ENCODE measurements at places on chromosomes 2 and 18.

DNA sequence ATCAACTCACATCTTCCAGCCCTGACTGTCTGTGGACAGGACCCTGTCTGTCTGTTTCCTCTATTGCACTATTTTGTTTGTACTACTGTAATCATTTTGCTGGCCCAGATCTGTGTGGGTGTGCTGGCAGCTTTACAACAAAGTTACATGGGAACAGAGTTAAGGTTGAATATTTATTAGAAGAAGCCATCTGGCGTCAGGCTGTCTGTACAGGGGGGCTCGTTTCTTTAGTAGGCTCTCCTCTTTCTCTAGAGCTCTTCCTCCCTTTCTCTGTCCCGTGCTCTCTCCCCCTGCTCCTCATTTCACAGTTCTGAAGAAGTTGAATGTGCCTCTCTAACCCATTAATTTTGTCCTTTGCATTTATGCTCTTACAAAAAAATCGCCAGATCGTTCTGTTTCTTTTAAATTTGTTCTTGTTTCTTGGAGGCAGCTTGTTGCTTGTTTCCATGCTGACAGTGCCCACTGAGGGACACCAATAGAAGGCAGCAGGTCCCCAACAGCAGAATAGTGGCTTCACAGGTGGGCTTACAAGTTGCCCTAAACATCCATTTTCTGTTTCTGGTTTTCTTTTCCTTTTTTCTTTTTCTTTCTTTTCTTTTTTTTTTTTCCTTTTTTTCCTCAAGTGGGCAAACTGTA is 315.2 kb upstream of the ZEB2 start:
- no peak for DNase-seq

GRCh38 chr18:77084688-77085035 is 47.9 kb downstream of the MBP start:
- DNase-seq, result no peak

DNA sequence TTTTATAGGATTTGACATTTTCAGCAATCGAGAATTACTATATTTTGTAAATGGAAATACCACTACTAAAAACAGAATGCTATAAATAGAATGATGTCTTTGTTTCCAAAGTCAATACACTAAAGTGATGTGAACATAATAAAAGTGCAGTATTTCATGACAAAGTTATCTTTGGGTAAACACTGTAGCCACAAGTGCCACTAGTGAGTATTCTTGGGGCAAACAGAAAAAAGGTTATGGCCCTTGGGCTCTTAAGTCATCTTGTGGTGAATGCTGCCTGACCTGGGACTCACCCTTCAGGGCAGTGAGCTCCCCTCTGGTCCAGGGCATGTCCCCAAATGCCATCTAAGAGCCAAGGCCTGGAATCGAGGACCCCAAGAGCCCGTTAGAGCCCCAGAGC is 99.2 kb upstream of the KYNU start:
- no peak for DNase-seq

DNA sequence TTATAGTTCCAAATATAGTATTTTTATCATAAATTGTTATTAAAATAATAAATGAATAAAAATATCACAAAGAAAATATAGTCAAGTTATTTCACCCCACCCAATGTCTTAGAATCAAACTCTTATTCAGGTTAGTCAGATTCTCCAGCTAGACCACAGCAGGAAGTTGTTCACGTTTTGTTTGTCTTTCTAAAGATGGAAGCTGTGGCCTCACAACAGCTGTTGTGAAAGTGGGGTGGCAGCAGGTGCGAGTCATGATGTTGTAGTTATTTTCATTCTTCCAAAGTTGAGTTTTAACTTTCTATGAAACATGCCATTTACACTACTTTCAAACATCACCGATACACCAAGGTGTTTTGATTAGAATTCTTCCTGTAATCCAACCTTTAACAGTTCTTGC is 272.9 kb downstream of the SLC8A1 start:
- no peak for DNase-seq

GRCh38 chr2:38167968-38168350 is 92.0 kb upstream of the CYP1B1 start:
- no peak for DNase-seq

DNA sequence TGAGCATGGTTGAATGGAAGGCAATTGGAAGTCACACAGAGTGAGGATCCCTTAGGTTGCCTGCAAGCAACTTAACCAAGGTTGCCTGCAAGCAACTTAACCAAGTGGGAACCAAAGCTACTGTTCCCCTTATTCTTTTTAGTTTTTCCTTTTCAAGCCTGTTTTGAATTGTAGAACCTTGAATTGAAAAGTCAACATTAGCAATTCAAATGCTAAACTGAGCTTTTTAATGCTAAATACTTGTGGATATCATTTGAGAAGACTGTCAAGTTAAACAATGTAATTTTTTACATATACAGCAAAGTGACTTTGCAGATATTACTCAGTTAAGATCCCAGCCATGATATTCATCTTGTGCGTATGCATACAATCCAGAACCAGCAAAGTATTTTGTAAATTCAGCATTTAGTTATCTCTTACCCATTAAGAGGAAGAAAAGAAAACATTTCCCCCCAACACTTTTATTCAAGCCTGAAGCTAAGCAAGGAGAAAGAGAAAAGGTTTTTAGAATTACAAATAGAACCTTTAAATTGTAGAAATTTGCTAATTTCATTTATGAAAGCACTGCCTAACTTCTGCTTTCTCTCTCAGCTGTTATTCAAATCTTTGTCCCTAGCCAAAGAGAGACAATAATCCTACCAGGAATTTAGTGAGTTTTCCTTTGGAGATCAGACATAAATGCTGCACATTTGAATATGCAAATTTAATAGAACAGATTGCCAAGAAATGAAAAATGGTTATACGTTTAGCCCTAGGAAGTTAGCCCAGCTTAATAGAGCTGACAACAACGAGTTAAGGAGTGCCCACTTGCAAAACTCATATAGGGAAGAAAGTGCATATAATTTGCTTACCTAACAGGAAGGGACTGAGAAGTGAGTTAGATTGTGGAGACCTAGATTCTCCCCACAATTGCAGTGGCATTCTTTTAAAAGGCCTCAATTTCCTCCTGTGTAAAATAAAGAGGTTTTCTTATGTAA is 643.2 kb upstream of the PIK3C3 start:
- DNase-seq, result no peak

DNA sequence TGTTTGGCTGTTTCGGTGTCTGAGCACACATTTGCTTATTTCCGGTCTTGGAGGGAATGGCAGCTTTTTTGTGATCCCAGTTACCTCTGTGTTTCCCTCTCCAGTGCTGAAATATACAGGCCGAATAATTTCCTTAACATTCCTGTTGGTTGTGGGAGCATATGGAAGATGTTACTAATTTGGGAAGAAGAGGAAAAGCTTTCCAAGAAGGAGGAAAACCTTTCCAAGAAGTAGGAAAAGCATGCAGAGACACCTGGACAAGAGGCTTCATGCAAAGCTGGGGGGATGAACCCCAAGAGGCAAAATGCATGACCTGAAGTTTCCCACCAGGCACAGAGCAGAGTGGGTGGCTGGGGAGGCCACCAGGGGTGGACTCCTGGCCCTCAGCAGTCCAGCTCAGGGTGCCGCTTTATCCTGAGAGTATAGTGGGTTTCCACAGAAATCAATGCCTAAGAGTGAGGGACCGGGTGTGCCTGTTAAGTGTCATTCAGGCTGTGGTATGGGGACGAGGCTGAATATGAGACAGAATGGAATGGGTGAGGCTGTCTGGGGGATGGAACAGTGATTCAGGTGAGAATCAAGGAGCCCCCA is 25.5 kb upstream of the GNAL start:
- no peak for DNase-seq

DNA sequence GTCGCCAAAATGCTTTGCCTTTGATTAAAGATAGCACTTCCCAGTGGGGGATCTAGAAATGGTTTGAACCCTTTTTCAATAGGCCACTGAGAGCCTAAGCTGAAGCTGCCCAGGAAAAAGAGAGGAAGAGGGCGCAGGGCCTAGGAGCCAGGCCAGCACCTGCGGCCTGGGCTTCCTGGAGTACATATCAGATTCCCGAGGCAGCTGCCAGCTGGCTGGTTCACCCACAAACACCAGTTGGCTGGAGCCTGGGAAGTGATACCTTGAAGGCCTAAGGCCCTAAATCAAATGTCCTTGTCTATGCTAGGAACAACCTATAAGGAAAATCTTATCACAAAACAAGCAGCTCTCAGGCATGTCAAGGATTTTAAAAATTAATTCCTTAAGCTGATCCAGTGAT is 37.1 kb downstream of the ANKRD44 start:
- no peak for DNase-seq

GRCh38 chr2:42493468-42494354 is at the start of gene KCNG3:
Gene KCNG3 (minus strand): TSS chr2:42493982. CDS start chr2:42493501, 481 bp downstream.
- peak; percentile 20 for DNase-seq

DNA sequence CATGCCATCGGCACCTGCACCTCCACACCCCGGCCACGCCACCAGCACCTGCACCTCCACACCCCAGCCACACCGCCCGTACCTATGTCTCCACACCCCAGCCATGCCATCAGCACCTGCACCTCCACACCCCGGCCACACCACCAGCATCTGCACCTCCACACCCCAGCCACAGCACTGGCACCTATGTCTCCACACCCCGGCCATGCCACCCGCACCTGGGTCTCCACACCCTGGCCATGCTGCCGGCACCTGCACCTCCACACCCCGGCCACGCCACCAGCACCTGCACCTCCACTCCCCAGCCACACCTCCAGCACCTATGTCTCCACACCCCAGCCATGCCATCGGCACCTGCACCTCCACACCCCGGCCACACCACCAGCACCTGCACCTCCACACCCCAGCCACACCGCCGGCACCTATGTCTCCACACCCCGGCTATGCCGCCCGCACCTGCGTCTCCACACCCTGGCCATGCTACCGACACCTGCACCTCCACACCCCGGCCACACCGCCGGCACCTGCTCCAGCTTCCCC is 390.3 kb upstream of the MYT1L start:
- DNase-seq, result no peak

- DNase-seq, result no peak
Observed at GRCh38 chr2:171146633-171147032, 14.1 kb downstream of the TLK1 start.

- DNase-seq, result no peak
Observed at GRCh38 chr2:145256551-145256950, 736.6 kb upstream of the ZEB2 start.

GRCh38 chr2:216714376-216714775 is 19.0 kb upstream of the IGFBP5 start:
- no peak for DNase-seq

- DNase-seq, result no peak
Observed at GRCh38 chr18:74544898-74545297, 10.6 kb downstream of the CNDP1 start.

GRCh38 chr2:136132825-136133155 is 14.8 kb upstream of the CXCR4 start:
- DNase-seq, result no peak

DNA sequence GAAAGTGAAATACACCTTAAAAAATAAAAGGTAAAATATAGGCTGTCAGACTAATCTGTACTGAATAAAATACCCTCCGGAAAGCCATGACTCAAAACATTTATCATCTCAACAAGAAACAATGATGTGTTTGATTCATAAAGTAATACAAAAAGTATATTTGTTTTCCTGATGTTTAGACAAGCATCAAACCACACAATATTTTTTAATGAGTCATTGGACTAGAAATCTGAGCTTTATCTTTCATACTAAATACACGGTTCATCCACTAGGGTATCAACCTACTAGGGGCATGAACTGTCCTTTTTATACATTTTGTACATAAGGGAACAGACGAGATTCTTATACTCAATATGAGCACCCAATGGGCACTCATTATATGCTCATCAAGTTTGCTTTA is 31.3 kb downstream of the CD226 start:
- DNase-seq, result no peak

DNA sequence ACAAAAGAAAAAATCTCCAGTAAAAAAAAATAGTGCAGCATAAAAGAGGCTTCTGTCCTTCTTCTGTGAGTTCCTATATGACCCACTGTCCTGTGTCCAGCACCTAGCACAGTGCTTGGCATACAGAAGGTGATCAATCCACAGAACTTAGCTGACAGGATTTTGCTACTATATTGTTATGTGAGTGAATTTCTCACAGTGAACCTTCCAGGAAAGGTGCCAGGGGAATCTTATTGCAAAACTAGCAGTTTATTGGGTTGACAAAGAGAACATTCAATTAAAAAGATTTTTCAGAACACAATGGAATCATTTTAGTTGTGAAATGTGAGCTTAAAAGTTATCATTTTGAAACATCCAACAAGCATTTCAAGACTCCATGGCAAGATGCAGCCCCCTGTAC is 12.4 kb upstream of the TRIB2 start:
- no peak for DNase-seq

- DNase-seq, result no peak
Observed at GRCh38 chr2:238777369-238778067, 70.4 kb upstream of the TWIST2 start.

GRCh38 chr2:200702646-200703118 is 109.0 kb upstream of the BZW1 start:
- no peak for DNase-seq

DNA sequence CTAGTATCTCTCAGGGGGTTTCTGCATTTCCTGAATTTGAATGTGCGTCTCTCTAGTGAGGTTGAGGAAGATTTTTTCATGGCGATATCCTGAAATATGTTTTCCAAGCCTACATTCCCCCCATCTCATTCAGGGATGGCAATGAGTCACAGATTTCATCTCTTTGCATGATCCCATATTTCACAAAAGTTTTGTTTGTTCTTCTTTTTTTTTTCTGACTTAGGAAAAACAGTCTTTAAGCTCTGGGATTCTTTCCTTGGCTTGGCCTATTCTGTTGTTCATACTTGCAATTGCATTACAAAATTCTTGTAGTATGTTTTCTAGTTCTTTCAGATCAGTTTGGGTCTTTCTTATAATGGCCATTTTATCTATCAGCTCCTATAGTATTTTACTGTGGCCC is 136.5 kb downstream of the DSEL start:
- DNase-seq, result no peak

- no peak for DNase-seq
Observed at GRCh38 chr2:42199002-42199401, 29.8 kb downstream of the EML4 start.

DNA sequence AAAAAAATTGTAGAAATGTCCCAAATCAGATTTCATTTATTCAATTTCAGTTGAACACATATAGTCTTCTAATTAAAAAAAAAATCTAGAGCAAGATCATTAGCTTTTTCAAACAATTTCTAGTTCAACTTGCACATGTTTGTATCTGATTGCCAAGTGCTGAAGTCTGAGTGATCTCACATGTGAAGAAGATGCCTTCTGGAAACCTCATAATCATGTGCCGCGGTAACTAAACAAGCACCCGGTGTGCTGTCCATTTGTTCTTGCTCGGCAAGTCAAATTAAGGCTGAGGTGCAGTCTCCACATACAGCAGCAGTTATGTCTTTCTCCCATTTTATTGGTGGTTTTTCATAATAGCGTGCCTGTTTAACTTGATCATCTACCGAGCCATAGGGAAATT is 18.7 kb downstream of the CABLES1 start:
- no peak for DNase-seq

DNA sequence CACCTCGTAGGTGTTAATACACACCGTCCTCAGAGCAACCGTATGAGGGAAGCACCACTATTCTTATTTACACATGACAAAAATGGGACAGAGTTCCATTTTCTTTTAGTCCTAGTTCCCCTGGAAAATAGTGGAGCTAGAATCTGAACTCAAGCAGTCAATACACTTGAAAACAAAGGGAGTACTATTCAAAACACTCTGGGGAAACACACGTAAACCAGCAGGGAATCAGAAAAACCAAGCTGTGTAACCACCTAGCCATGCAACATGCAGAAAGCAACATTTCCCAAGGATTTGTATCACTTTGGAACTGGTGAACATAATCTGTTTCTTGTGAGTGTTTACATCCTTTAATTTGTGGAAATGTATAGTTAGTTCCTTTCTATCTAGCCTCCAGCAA is 208.2 kb downstream of the UBE2E3 start:
- no peak for DNase-seq

- DNase-seq, result no peak
Observed at GRCh38 chr18:75231053-75231406, 20.4 kb downstream of the TSHZ1 start.
